ENCODE measurements at places on chromosomes 6 and 20.

GRCh38 chr6:77341058-77341986, 122.0 kb downstream of the HTR1B start:
- no peak for DNase-seq

DNA sequence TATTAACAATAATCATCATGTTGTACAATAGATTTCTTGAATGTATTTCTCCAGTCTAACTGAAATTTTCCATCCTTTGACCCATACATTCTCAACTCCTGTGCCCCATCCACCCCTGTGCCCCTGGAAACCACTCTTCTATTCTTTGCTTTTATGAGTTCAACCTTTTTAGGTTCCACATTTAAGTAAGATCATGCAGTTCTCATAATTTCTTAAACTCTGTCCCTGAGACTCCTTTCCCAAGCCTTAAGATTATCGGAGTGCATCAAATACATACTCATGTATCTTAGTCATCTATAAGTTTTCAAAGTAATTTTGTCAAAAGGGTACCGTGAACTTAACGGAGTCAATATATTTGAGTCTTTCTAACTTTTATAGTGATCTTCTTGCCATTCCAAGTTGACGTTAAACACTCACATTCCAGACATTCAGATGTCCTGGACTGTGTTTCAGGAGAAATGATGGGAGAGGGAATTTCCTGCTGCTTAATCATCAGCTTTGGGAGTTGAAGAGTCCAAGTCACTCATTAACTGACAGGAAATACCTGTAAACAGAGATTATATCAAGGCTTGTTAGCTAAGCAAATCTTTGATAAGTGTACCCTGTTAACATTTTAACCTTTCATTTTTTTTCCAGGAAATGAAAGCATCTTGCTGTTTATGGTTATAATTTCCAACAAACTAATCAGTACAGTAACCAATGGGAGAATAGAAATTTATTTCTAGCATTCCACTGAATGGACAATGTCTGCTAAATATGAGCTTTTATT, 73.3 kb downstream of the ADGRG6 start:
- DNase-seq, result no peak

DNA sequence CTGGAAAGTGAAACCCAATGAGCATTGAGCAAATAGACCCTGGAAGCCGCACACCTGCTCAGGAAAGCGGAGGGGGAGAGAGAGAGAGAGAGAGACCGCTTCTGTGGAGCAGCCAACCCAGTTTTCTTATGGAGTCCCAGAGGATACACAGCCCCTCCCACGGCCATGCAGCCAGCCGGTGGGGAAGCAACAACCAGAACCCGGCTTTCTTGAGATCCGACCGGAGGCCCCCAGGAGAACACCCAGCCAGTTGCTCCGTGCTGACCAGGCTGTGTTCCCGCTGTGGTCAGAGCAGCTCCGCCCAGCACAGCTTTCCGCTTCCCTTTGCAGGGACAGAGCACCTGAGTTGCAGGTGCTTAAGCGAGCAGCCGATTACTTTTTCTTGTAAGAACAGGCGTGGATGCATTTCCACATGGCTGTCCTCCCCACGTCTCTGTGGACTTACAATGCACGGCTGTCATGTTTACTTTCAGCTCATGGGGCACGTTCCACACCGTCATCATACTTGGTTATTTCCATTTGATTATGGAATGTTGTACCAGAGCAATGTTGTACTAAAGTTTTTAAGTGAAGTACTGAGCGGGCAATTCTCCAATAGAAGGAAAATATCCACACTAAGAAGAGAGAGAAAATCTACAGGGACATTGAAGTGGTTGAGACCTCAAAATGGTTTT, 381.9 kb downstream of the THBS2 start:
- no peak for DNase-seq

- DNase-seq, result no peak
Measured at GRCh38 chr20:57317789-57318371, 11.7 kb upstream of the SPO11 start.

- DNase-seq, result no peak
Measured at GRCh38 chr6:118177720-118178119, 270.7 kb downstream of the SLC35F1 start.

DNA sequence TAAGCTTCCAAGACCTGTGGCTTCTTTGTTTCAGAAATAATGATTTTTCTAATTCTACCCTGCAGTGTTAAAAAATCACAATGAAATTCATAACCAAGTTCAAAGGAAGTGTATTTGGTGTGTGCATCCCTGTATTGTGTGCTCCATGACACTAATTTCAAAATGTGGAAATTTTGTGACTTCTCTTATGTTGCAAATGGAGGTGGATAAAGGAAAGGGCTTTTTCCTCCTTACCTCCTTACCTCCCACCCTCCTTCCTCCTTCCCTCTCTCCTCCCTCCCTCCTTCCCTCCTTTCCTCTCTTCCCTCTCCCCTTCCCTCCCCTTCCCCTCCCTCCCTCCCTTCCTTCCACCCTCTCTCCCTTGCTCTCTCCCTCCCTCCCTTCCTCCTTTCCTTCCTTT, 10.5 kb downstream of the CDH4 start:
- no peak for DNase-seq

DNA sequence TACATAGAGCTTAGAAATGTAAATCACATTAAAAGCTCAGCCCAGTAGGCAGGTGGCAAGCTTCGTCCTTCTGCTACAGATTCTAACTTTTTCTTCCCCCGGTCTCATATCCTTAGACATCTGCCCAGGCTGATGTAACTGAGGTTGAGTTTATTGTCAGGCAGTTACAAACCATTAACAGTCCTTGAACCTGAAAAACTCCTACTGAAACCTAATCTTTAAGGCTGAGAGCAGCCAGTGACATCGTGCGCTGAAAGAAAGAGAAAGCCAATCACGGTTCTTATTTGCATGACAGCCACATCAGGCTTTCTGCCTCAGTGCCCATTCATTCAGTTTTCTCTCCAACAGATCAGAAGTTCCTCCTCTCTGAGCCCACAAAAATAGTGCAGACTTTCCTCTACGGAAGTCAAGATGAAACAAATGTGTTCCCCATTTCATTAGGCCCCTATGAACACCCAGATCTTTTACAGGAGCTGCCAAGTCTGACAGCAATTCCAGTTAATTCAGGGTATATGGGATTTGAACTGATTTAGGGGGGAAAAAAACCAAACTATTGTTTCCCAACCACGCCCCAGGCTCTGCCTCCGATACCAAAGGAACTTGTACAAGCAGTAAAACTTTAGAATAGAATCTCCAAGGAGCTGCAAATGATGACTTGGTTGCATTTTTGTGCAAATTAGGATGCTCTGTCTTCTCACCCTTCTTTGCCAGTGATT, at the start of gene NHSL1:
TSS of gene NHSL1 (minus strand) at position 192 of the 716 bp plus-strand sequence. CDS start 204 bp downstream, outside the sequence.
- DNase-seq, result peak; percentile 33

GRCh38 chr6:36956446-36956820, 1.9 kb downstream of the PI16 start:
- DNase-seq, result no peak

GRCh38 chr6:52610011-52610410, 33.2 kb upstream of the TRAM2 start:
- DNase-seq, result no peak
